Hindlimb muscle (tissue), 1 donor: ENCODE measurements at places on chromosomes 3 and 15. TPM values are rescaled to one million over a fixed set of nuclear protein-coding genes. Genes with fewer than 3 reads are reported as not detected.

DNA sequence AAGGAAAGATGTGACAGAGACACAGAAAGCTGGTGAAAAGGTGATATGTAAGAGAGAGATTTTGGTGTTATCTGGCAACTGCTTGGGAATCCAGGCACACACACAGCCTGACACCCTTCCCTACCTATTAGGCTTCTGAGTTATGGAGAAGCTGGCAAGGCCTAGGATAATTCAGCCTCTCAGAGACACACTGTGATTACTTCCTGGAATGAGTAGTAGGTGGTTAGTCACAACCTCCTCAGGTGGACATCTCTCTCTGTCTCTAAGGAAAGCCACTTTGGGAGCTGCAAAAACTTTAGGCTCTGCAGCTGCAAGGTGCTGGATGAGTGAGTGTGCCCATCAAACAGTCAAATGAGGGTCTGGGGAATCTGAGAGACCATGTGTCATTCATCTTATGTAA is 201.9 kb downstream of the PDCD6IP start:
- DNase-seq = no peak

DNA sequence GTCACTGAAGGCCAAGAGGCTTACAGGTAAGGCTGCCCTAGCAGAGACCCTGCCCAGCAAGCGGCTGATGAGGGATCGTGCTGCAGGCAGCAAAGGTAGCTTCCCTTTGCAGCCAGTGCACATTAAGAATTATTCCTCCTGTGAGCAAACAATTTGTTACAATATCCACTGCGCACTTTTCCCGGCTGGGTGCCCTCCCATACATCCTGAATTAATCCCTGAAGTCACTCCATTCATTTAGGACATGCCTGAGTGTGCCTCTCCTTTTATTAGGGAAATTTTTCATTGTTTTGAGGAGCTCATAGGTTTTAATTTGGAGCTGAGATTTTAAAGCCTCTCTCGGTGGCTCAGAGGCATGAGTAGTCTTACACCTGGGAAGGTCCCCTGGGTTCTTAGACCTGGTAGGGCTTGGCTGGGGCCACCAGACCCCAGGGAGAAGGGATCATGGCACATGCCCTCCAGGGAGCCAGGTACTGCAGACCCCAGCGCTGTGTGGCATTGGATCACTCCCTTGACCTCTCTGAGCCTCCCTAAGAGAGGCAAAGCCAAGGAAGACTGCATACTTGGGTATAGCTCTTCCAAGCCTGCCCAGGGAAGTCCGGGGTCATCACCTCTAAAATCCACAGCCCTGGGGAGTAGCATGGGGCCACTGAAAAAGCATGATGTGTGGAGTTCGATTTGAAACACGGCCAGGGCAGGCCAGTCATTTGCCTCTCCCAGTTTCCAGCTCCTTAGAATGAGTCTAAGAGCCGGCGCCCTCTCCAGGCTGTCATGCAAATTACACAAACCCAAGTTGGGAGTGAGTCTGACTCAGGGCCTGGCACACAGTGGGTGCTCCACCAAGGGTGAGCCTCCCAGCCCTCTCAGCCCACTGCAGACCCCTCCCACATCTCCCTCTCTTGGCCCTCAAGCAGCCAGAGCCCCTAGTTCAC is 151.9 kb upstream of the LINGO1 start:
- no peak for DNase-seq

- no peak for DNase-seq
Observed at GRCh38 chr3:148074946-148075345, 622.8 kb upstream of the AGTR1 start.

- DNase-seq = no peak
Observed at GRCh38 chr3:157201648-157202278, 41.8 kb upstream of the CCNL1 start.

DNA sequence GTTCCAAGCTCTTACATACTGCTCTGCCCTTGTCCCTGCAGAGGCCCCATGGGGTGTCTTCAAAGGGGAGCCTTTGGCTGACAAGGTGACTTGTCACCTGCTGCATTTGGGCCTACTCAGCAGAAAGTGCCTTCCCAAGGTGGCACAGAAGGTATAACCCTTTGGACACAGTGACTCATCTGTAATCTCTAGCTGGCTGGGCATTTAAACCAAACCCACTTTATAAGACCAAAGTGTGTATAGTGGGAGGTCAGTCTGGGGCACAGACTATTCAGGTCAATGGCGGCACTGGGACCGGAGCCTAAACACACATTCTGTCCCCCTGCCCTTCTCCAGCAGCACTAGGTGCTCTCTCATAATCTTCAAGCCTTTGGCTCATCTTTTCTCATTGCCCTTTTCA is 35.1 kb downstream of the GJD2 start:
- no peak for DNase-seq

GRCh38 chr3:29144807-29145206 is 136.1 kb upstream of the RBMS3 start:
- peak; percentile 65 for DNase-seq

DNA sequence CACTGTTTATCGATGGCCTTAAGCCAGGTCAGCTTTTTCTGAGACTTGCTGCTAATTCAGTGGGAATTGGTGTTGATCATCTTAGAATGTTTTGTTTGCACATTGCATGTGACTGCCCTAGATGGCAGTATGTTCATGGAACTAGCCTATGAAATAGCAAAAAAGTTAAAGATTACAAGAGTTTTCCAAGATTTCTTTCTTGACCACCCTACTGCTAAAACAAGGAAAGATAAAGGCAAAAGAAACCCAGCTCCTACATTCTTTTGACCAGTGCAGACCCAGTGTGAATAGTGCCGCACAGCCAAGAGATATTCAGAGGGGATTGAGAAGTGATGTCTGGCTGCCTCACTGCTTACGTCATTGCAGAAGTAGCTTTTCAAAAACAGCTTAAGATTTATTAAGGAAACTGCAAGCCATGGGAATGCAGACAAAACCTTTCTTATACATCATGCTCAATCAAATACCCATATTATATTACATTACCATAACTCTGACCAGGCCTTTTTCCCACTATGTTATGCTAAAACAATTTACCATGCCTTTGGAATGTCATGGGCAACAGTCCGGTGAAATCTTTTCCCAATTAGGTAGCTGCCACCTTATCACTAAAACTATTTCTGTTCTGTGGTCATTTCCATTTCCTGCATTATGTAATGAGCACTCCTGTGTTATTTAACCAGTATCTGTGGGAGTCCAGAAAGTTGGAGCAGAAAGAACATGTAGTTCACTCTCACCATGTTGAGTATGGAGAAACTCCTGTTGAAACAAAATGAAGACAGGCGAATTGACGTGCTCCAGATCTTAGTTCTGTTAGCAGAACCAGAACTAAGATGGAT is 6.0 kb downstream of the PHLDB2 start:
- peak; percentile 32 for DNase-seq

DNA sequence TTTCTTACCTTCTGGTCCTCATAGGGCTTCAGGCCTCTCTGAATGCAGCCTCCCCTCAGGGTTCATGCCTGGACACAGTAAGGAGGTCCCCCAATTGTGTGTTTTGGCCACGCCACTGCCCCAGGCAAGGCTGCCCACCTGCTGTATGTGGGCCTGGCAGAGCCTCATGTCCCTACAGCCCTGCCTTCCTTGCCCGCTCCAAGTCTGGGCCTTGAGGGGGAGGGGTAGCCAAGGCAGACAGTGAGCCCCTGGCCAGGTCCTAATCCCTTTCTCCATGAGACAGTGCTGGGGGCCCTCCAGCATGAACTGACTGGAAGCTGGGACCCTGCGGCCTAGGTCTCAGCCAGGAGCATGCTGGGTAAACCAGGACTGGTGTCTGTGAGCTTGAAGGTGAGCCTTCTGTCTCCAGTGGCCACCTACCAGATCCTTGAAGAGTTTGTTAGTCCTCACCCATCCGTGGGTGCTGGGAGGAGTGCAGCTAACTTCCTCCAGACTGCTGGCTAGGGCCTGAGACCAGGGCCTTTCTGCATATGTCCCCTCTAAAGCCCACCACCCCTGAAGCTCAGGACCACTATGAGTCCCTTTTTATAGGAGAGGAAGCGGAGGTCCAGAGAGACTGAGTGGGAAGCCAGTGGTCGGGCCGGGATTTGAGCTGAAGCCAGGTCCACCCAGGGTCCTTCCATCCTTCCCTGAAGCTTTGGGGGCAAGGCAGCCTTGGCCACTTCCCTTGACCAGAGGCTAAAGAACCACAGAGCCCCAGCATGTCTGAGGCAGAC is 8.7 kb downstream of the ZBTB47 start:
- DNase-seq = no peak

- DNase-seq = peak; percentile 37
Observed at GRCh38 chr15:93613386-93613785, 524.4 kb upstream of the RGMA start.

DNA sequence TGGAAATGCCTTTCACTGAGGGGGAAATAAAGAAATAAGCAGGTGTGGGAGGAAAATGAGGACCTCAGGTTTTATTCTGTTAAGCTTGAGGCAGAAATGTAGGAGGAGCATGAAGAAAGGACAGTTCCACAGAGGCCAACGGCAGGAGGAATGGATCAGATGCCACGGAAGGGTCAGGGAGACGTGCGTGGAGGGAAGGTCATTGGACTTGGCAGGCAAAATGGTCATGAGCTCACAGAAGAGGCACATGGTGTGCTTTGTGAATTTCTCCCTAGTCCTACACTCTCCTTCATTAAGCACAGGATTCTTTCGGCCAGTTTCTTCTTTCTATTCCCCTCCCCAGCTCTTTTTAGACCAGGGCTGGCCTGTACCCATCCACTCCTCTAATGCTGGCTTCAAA is 32.5 kb upstream of the THSD4 start:
- no peak for DNase-seq

DNA sequence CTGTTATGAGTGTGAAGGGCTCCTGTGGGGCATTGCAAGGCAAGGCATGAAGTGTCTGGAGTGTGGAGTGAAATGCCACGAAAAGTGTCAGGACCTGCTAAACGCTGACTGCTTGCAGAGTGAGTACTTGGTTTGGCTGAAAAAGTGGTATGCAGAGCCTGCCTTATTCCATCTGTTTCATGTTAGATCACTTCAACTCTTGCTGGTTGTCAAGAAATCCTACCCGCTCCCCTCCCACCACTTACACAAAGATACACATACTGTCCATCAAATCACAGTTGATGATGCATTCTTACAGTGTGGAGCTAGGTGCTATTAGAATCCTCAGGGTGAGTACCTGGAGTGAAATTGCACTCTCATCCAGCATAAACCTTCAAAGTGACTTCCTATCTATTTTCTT is 272.1 kb downstream of the UNC13C start:
- DNase-seq = no peak

- no peak for DNase-seq
Observed at GRCh38 chr3:122299872-122300460, 25.1 kb upstream of the CSTA start.

GRCh38 chr3:50912746-50913145 is 238.0 kb downstream of the DOCK3 start:
- no peak for DNase-seq

- DNase-seq = no peak
Observed at GRCh38 chr15:53059273-53060043, 269.3 kb upstream of the ONECUT1 start.

- no peak for DNase-seq
Observed at GRCh38 chr3:12139111-12139511, 19.6 kb downstream of the TIMP4 start.

DNA sequence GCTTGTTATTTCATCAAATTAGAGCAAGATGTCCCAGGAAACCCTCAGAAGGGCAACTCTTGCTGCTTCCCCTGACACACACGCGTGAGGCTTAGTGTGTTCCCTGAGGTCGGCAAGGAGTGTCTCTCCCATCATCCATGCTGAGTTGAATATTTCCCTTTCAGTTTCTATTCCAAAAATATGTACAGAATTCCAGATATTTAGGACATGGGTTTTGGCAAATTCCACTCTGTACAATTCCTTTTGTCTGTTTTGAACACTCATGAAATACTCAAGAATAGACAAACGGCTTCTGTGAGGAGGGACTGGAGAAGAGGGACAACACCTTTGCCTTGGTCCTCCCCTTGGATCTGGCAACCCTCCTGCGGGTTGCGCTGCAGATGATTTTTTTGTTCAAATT is 138.0 kb downstream of the DUT start:
- no peak for DNase-seq

DNA sequence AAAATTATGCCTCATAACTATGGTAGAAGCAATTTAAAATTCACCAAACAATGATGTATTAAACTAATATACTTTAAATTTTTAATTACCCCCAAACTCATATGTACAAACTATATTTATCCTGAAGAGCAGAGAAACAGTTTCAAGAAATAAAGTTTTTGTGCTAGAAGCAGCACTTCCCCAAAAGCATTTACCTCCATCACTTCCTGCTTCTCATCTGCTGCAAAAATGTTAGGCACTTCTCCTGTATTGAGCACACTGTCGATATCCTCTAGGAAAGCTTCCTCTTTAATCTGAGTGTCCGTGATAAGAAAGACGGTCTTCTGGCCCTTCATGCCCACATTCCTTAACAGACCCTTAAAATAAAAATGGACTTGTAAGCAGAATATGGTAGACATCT is 101.5 kb upstream of the ASB14 start:
- DNase-seq = no peak

DNA sequence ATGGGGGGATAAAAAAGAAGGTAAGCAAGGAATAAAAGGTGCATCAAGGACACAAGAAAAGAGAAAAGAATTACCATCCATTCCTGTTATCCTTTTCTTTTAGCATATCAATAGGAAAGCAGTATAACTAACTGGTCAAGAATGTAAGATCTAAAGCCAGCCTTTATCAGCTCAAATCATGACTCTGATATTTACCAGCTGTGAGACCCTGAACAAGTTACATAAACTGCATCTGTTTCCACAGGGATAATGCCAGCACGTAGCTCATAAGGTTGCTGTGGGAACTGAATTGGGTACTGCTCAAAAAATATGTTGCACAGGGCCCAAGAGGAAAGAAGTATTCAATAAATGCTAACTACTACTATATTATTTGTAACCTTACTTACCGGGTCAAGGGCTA is 1092.2 kb upstream of the CFAP20DC start:
- no peak for DNase-seq

DNA sequence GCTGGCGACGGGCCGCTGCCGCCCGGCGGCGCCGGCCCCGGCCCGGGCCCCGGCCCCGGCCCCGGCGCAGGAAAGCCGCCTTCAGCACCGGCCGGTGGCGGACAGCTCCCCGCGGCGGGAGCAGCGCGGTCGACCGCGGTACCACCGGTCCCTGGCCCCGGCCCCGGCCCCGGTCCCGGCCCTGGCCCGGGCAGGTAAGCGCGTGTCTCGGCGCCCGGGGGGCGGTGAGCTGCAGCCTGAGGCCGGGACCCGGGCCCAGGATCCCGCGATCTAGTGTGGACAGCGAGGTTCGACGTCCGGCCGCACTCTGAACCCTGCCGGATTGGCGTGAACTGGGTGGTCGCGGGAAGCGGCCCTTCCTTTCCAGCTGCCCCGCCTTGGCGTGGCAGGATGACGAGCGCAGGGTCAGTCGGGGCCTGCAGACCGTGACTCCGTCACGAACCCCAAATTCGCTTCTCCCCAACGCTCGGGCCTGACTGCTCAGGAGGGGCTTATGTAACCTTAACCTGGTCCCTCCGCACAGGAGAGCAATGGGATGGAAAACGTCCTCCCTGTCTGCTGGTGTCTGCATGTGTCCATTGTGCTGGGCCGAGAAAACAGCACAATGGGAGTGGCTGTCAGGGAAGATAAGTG is 472 bp downstream of the BSN start:
- DNase-seq = peak; percentile 76

Gene DTWD1
- polyA plus RNA-seq = 23.7 TPM

Gene SH3BP5
- polyA plus RNA-seq = 31.9 TPM

Gene LMAN1L
- polyA plus RNA-seq = not detected

Gene ADGRG7
- not detected for polyA plus RNA-seq

Gene CHRFAM7A
- 2.1 TPM for polyA plus RNA-seq

Gene USF3
- 19.3 TPM for polyA plus RNA-seq

Gene GOLGA8O
- 0.48 TPM for polyA plus RNA-seq

Gene IQCF5
- polyA plus RNA-seq = not detected
